ENCODE measurements at places on chromosomes 1 and 21. TPM values are rescaled to one million over a fixed set of nuclear protein-coding genes. Genes with fewer than 3 reads are reported as not detected.

THEMIS2 gene
- 12.0 TPM for total RNA-seq

AKNAD1 gene
- total RNA-seq = not detected

GUCA2A gene
- total RNA-seq = not detected

SPRR5 gene
- not detected for total RNA-seq

OR2T12 gene
- not detected for total RNA-seq

PLEKHN1 gene
- total RNA-seq = 0.38 TPM

TSACC gene
- not detected for total RNA-seq

BATF3 gene
- total RNA-seq = 8.1 TPM

Measured in left cardiac atrium (tissue), 4 donors.